Stimulated activated CD4-positive, alpha-beta T cell treated with anti-CD3 and anti-CD28 coated beads, TNF-alpha, amount 100 ng/mL, for 48 hours (primary cell): ENCODE measurements at places on chromosomes 1 and 21.
A peak's percentile ranks its signal among the peaks of the same experiment; 100 is the strongest.

- peak; percentile 25 for DNase-seq
Measured at GRCh38 chr1:119141020-119141424, 569 bp upstream of the WARS2 start.

DNA sequence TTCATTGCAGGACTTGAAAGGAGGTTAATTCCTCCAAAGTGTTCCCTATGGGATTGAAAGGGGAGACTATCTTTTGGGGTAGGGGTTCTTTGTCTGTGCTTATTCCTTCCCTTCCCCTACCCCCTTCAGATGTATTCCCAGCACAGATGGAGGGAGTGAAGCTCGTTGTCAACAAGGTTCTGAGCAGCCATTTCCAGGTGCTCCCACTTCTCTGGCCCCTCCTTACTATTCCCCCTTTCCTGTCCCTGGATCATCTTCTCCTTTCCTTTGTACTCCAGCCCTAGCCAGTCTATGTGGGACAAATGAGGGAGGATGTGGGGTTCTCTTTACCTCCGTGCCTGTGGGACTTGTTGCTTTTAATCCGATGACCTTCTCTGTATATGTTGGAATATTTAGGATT, 899 bp downstream of the TOMM40L start:
- no peak for DNase-seq

DNA sequence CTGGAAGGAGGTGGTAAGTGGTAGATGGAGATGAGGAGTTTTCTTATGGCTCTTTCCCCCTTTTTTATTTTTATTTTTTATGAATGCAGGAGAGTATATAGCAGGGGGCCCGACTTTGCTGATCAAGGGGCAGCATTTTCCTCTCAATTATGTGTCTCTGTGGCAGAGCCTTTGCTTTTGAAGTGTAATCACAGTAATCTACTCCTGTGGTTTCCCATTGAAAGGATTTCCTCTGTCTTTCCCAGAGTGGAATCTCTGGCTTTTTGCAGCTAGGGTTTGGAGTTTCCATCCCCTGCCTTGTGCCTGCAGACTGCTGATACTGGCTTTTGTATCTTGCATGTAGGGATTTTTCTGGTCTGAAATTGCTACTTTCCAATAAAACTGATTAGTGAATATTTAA, 29.1 kb downstream of the ARID1A start:
- DNase-seq, result no peak

DNA sequence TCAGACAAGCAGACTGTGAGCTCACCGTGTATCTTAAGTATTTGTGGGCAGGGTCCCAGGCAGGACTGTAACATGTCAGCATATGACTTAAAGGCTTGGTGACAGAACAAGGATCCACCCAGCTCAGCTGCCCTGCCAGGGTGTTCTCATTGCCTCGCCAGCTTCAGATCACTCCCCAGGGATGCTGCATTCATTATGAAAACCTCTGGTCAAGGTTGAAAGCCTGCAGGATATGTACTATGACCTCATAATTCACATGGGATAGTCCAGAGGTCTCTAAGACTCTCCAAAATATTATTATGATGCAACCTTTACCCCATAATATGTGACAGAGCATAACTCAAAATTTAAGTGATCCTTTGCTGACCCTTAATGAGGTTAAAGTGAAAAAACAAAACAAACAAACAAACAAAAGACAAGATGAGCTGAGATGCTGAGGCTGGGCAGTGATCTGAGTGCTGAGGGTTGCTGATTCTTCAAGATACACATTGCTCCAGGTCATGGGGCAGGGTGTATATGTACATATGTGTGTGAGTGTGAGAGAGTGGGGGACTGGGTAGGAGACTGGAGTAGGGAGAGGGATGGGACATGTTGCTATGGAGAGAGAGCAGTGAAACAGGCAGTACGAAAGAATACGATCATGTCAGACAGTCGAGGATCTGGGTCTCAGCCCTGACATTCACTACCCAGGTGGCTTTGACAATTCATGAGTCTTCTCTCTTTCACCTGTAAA, 98.8 kb upstream of the DUSP10 start:
- no peak for DNase-seq
